ENCODE measurements at places on chromosomes 7 and 10.
A peak's percentile ranks its signal among the peaks of the same experiment; 100 is the strongest.

- no peak for DNase-seq
These were observed 37.6 kb downstream of the OAT start for GRCh38 chr10:124381011-124381611.

GRCh38 chr10:28871665-28872064 lies 194.3 kb downstream of the BAMBI start:
- DNase-seq, result no peak

DNA sequence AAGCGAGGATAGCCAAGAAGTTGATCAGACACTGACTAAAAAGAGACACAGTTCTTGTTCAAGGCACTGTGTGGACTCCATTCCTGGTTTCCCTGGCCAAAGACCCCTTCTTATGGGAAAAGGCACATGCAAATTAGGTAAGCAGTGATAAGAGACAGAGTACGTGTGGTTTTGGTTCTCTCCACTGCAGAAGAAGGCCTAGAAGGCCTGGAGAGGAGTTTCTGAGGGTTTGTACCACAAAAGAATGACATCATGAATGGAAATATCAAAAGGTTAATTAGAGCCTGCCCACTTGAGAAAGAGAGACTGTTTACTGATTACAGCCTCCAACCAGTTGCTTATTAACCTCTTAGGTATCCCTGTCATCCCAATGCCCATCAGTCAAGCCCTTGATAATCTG lies 137.5 kb downstream of the ZNF365 start:
- no peak for DNase-seq

DNA sequence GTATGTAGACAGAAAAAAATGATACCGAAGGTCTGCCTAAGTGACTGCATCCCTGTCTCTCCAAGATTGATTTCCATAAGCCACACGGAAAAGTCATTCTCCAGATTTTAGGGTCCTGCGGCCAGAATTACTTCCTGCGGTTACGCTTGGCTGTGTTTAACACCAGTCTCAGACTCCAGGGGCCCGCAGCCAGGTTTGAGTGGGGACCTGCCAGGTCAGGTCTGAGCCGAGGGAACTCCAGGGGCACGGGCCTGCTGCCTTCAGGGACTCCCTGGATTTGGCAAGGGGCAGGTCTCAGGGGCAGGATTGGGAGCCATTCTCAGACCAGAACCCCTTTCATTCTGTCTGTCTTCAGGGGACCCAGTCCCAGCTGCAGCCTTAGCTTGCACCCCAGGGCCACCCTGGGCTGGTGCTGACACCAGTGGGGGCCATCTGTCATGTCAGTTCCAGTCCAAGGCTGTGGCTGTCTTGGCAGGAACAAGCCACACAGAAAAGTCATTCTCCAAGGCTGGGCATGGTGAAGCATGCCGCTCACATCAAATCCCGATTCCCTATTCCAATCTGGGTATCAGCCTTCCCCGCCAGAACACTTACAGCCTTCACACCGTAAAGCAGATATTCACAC lies 39.0 kb downstream of the TMEM120A start:
- no peak for DNase-seq

DNA sequence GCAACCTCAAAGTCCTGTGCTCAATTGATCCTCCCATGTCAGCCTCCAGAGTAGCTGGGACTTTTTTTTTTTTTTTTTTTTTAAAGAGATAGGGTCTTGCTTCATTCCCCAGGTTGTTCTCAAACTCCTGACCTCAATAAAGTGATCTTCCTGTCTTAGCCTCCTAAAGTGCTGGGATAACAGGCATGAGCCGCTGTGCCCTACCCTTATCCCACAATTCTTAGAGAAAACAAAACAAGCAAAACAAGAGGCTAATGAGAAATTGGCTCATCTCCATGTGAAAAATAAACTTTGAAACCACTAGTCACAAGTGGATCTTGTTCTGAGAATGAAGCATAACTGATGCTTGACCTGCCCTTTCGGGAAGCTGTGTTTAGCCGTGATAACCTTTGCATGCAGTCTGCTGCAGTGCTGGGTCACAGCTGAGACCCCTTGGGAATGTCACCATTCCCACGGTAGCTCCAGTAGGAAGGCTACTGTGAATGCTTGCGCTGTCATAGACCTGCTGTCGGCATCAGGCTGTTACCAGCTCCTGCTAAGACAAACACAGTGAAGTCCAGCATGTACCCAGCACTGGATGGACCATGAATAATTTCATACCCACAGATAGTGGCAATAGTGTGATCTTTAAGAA lies 290.7 kb upstream of the KIAA1217 start:
- no peak for DNase-seq

DNA sequence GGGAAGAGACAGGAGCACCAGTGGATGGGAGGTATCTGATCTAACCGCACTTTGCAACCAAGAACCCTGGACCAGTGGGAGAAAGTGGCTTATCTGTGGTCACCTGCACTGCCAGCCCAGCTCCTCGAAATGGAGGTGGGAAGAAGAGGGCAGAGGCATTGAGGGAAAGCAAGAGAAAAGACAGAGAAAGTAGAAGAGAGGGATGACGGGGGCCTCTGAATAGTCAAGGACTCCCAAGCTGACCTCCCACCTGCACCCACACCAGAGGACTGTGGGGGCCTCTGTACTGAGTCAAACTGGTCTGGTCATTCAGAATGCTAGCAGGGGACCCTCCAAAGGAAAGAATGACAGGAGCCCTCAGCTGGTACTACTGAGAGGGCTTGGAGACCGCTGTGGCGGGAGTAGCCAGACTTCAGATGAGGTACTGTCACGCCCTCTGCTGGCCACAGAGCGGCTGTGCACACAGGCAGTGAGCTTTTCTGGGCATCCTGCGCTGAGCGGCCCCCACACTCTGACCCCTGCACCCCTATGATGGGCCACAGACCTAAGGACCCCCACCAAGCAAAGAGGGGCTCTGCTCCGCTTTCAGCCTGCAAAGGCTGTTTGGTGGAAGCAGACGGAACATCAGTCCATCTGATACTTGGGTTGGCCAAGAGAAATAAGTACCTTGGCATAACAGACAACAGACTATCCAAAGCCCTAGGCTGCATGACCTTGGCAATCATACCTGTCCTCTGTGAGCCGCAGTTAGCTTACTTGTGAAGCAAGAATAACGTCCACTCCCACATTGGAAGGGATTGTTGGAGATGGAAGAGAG lies 112.9 kb downstream of the COL13A1 start:
- peak; percentile 14 for DNase-seq

DNA sequence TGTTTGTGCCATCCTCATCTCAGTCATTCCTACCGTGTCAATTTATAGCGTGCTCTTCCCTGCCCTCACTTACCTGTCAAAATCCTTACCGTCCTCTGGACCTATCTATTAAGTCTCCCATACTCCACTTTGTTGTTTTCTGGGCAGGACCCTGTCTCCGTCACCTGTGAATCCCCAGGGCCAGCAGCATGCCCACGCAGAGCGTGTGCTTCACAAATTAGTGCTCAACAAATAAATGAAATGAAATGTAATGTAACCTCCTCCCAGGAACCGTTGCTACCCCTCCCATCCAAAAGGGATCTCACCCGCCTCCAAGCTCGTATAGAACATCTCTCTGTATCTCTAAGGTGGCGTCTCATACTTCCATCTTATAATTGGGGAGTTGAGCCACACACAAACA lies 589.9 kb upstream of the MGMT start:
- no peak for DNase-seq

DNA sequence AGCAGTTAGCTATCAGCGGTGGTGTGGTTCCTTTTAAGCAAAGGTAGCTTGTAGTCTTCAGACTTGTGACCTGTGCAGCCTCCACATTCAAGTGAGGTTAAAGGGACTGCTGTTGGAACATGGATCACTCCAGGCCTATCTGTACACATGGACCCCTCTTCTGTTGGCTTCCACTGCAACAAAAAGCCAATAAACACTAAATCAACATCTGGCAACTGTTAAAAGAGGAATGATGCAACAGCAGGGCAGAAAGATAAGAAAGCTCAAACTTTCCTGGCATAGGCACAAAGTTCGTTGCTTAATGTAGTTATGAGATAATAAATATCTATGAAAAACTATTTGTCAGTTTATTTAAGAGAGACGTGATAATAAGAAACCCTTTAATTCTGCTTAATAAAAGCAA lies 4.0 kb upstream of the MINPP1 start:
- DNase-seq, result no peak

- DNase-seq, result no peak
These were observed 41.8 kb upstream of the MKI67 start for GRCh38 chr10:128167926-128168520.
